ENCODE measurements at places on chromosomes 6 and 20.

DNA sequence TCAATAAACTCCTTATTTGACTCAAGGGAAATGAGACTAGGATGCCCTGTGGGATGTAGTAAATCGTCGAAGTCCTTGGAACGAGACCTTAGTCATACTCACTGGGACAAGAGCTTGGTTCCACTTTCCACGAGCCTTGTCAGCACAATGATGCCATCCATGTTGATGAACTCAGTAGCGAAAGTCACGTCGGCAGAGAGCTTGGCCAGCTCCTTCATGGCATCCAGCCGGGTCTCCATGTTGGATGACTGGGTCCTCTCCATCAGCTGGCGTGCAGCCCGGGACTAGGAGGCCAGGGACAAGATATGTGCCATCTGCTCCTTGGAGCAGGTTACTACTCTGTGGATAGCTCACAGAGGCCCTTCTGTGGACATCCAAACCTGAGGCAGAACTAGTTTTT, 17.5 kb downstream of the ELMO2 start:
- DNase-seq, result no peak

DNA sequence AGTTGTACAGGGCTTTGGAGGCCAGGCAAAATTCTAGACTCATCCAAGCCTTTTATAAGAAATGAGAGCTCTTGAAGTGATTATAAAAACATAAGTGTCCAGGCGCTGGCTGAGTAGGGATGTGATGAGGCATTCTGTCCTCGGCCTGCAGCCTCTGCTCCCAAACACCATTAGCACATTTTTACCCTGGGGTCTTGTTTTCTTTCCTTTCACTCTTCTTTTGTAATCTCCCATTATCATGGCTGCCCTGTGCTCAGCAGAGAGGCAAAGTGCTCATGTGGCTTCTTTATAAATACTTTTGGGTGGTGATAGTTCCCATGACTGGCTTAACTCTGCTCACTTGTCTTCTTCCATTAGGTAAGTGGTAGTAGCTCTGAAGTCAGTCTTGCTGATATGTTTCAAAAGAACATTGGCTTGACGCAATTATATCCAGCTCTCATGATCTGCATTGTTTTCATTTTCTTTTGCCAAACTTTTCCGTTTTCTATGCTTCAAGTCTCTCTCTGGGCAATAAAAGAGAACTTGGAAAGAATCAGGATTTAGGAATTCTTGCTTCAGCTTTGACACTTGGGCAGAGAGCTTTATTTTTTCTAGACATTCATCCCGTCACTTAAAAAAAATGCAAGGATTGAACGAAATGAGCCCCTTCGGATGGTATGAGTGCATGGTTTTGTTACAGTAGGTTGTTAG, 61.1 kb downstream of the CAP2 start:
- DNase-seq, result no peak

DNA sequence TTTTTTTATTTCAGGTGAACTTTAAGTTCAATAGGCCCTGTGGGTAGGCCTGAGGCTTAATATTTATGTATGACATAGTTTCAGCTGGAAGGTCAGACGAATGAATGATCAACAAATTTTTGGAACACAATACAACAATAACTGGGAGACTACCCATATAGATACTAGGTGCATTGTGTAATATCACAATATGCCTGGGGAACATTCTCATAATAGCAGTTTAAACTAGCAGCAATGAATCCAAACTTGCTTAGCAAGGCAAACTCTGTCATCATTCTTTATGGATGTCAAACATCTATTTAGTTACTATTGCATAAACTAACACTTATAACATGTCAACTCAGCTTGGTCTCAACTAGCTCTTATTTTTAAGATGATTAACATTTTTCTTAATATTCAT, 49.3 kb downstream of the ELOVL4 start:
- DNase-seq, result no peak

DNA sequence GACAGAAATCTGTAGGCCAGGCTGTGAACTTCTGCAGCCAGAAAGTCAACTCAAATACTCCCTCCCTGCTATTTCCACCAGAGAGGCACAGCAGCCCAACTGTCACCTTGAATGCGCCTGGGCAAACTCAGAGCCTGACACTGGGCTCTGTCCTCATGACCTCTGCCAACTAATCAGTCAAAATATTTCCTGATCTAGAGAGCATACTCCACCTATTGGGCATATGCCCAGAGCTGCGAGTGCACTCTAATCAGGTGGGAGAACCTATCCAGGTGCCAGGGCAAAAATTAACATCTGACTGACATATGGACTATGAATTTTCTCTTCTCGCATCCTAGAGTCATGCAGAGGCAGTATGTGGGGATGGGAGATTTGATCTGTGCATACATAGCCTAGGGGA, 406.3 kb upstream of the RUNX2 start:
- no peak for DNase-seq

- DNase-seq, result no peak
Measured at GRCh38 chr6:154537511-154538325, 27.2 kb upstream of the CNKSR3 start.

DNA sequence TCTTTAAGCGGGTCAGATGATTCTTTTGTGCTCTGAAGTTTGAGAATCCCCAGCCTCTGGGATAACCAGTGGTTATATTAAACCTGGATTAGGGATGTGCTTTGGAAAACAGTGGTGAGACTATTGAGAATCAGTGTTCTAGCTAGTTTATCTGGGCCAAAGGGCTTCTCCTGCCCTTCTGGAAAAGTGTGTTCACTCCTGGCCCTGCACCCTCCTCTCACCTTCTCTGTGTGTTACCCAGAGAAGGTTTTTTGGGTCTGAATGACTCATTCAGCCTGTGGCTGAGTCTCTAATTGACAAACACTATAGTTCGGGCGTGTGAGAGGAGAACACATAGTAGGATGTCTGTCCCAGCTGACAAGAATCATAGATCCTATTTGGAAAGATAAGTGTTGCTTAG, 66.7 kb downstream of the LRRC1 start:
- DNase-seq, result no peak

DNA sequence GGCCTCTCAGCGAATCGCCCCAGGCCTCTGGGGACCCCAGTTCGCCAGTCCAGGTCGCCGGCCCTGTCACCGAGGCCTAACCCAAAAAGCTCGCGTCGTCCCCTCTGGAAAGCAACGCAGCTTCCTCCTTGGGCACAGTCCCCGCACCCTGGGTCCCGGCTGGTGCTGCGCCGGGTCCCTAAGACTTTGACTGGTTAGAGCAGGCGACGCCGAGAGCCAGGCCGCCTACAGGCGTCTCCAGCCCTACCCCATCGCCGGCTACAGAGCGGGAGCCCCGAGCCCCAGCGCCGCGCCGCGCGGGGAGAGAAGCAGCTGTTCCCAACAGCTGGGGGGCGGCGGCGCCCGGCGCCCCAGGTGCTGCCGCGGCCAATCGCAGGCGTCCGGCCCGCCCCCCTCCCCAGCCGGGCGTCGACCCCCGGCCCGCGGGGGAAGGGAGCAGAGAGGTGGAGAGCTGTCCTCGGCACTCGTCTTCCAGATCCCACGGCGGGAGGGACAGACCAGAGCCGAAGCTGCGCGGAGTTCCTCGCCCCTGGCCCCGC, 540 bp upstream of the RBM24 start:
- no peak for DNase-seq

DNA sequence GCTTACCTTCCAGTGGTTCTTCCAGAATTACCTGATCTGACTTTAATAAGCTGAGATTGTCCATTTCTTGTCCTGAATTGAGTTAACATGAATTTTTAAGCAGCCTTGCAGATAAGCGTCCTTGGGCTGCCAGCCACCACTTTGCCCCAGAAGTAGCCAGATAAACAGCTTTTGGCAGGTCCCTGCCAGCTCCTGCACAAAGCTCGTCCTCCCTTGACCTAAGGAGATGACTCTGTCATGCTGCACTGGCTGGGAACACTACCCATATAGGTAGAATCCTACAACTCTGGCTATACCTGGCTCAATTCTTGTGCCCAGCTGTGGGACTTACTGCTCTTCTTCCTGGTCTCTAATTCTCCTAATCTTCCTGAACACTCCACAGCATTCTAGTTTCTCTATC, 39.6 kb upstream of the AAR2 start:
- no peak for DNase-seq

GRCh38 chr6:160222491-160222890, 36.1 kb downstream of the SLC22A2 start:
- DNase-seq, result no peak

- DNase-seq, result no peak
Measured at GRCh38 chr6:90960324-90960723, 373.5 kb upstream of the MAP3K7 start.

DNA sequence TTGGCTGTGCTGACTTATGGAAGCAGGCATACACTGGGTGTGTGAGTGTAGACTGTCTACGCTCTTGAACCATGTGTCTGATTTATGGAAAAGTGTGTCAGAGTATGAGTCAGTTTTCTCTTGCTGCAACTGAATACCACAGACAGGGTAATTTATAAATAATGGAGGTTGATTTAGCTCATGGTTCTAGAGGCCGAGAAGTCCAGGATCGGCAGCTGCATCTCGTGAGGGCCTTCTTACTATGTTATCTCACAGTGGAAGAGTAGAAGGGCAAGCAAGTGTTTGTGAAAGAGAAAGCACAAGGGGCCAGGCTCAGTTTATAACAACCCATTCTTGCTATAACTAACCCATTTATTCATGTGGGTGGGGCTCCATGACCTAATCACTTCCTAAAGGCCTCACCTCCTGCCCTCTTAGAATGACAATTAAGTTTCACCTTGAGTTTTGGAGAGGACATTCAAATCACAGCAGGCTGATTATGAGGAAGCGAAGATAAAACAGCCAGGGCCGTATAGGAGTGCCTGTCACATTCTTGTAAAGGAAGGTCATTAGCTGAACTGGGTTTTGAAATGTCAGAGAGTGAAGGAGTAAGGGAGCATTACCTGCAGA, 6.7 kb downstream of the GPR31 start:
- DNase-seq, result no peak

Data from NCI-H1930 (cell line).